Pulmonary artery endothelial cell (primary cell): ENCODE measurements at places on chromosomes 4 and X. TPM values are rescaled to one million over a fixed set of nuclear protein-coding genes. Genes with fewer than 3 reads are reported as not detected.

- DNase-seq: no peak
Measured at GRCh38 chr4:183798301-183799253, 106.5 kb upstream of the STOX2 start.

Gene HAND2
- total RNA-seq: 8.6 and 11.4 TPM in 2 replicates

Gene RAP2C
- 15.5 and 20.7 TPM in 2 replicates for total RNA-seq

Gene HS3ST1
- 2.5 and 5.3 TPM in 2 replicates for total RNA-seq

GRCh38 chr4:81490403-81491160 lies 18.9 kb upstream of the RASGEF1B start:
- DNase-seq: no peak

Gene CSAG1
- not detected in 2 replicates for total RNA-seq

- DNase-seq: no peak
Measured at GRCh38 chr4:132910229-132910748, 238.8 kb upstream of the PCDH10 start.

GRCh38 chr4:24519649-24520048 lies 64.7 kb downstream of the DHX15 start:
- peak; percentile 2 for DNase-seq

- no peak for DNase-seq
Measured at GRCh38 chr4:147325571-147325981, 155.3 kb upstream of the EDNRA start.

- no peak for DNase-seq
Measured at GRCh38 chr4:36997727-36998126, 246.8 kb upstream of the NWD2 start.

GRCh38 chr4:36285784-36286480 lies 4.5 kb downstream of the DTHD1 start:
- no peak for DNase-seq

DNA sequence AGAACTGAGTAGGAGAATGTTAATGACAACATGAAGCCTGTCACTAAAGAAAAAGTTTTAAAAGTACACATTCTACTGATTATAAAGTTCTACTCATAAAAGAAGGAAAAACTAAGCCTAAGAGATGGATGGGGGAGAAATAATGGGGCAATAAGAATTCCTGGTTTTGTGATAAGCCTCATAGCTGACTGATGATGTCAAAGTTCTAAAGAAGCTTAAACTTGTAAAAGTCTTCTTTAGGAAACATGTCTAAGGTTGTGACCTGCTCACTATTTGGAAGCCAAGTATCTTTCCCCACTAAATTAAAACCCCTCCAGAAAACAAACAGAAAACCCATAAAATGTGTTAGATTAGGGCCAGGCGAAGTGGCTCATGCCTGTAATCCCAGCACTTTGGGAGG lies 232.9 kb upstream of the GIMD1 start:
- DNase-seq: no peak

GRCh38 chr4:115562506-115562905 lies 449.1 kb upstream of the NDST4 start:
- DNase-seq: no peak

DNA sequence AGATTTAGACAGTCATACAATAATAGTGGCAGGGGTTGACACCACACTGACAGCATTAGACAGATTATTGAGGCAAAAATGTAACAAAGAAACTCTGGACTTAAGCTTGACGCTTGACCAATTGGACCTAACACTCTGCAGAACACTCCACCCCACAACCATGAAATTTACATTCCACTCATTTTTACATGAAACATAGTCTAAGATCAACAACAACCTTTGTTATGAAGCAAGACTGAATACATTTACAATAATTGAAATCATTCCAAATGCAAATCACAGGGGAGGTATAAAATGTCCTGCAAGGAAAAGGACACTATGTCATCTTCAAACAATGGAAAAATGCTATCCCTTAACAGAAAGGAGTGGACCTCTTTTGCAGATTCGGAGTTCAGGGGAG lies 4.9 kb upstream of the UGT2B10 start:
- no peak for DNase-seq

DNA sequence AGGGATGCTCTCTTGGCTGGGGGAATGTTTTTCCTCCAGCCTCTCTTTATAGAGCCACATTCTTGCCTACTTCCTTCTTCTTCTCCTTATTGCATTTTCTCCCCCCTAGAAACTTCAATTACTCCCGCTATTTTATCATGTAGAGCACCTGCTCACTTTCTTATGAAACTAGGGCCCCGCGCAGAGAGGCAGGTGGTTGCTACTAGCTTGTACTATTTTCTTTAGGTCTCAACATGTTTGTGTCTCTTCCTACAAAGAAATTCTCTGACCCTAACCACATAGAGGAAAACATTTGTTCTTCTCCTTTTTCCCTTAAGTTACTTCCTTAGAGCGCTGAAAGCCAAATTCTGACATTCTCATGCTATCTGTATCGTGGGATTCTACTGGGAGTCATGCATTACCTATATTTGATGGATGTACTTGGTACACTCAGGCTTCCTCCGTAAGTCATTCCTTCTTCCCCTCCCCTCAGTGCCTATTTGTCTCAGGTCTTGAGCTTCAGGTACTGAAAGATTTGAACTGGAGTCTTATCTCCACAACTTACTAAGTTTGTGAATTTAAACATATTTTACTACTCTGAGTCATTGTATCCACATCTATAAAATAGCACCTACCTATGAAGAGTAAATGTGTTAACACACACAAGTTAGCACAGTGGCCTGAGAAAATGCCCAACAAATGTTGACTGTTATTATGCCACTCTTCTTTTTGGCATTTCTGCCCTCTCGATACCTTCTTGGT lies 159.1 kb upstream of the LEF1 start:
- DNase-seq: no peak

DNA sequence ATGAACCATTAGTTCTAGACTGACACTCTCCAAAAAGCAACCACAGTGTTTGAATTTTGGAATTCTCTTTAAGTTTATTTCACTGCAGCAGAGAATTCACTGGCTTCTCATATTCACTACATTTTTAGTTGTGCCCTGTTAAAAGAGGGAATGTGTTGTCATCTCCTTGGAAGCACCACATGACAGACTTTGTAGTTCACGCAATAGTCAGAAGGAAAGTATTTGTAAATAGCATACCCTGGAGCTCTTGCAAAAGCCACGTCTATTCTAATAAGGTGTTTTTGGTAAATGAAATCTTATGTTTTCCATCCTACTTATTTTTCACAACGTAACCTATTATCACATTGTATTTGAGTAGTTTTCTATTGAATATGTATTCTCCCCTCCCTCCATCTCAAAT lies 25.8 kb downstream of the DOCK11 start:
- no peak for DNase-seq

GRCh38 chr4:144531841-144532240 lies 114.1 kb upstream of the HHIP start:
- no peak for DNase-seq

Gene GRIA2
- total RNA-seq: 0.07 TPM in 1 of 2 replicates, not detected in the other

DNA sequence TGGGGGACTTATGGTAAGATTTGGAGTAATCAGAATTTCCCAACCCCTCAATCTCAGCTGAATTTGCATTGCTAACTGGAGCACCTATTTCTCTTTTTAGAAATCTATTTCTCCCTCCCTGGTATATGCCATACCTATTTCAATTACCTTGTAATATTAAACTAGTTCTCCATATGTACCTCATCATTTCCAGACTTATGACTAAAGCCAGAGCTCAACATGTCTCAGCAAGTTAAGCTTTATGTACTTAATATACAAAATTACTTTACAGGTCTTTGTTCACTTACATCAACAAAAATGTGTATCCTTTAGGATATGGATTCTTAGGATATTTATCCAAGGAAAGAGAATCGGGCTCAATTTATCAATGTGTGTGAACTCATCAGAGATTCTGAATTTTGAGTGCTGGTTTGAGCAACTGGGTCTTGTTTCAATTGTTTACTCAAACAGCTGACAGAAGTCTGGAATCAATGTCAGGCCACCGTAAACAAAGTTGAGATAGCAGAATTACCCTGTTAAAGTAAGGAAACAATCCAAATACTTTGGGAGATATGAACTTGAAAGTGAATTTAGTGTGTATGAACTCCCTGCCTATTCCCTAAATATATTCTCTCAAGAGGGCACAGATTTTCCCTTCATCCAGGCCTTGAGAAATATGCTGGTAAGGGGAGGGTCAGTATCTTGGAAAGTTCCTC lies 199.6 kb downstream of the VEGFC start:
- no peak for DNase-seq

Gene PRDM8
- 0.14 and 0.33 TPM in 2 replicates for total RNA-seq

Gene C4orf54
- not detected in 2 replicates for total RNA-seq

DNA sequence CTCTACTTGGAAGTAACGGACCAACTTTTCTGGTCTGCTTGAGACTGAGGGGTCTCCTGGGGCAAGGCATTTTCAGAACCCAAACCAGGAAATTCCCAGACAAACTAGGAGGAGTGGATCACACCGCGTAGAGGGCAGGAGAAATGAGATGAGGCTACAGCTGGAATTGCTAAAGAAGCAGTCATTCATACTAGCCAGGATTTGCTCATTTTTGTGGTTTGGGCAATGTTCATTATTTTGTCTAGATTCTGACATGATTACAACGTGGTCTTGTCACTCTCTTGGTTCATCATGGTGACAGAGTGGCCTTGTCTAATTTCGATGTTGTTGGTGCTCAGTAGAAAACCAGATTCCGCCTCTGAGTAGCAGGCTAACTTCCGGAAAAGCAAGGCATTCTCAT lies 63.2 kb downstream of the BANK1 start:
- no peak for DNase-seq

Gene UGT2A1
- 0.53 and 1.1 TPM in 2 replicates for total RNA-seq

- DNase-seq: no peak
Measured at GRCh38 chr4:175499735-175500352, 312.2 kb downstream of the GPM6A start.

DNA sequence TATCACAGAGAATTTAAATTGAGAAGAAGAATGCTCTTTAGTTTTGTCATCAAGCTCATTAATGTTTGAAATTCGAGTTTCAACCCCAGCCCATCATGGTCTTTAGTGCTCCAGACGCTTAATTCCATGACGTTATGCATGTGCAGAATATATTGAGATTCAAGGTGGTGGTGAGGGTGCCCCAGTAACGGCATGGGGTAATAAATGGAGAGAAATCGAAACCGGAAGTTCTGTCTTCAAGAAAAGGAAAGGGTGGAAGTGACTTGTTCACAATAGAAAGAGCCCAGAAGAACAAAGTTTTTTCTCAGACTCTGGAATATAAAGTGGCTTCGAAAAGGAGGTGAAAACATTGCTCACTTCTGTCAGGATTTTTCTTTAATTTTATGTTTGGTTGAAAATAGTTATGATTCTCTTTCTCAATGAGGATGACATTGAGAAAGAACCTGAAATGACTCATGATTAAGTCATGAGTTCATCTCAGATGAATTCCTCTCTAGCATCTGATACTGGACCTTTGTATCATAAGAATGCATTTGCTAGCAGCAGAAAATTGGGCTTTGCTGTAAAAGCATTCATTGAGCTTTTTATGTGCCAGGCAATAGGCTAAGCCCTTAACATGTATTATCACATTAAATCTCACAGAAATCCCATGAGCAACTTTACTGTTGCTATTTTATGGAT lies 779 bp upstream of the DDX60L start:
- peak; percentile 27 for DNase-seq

DNA sequence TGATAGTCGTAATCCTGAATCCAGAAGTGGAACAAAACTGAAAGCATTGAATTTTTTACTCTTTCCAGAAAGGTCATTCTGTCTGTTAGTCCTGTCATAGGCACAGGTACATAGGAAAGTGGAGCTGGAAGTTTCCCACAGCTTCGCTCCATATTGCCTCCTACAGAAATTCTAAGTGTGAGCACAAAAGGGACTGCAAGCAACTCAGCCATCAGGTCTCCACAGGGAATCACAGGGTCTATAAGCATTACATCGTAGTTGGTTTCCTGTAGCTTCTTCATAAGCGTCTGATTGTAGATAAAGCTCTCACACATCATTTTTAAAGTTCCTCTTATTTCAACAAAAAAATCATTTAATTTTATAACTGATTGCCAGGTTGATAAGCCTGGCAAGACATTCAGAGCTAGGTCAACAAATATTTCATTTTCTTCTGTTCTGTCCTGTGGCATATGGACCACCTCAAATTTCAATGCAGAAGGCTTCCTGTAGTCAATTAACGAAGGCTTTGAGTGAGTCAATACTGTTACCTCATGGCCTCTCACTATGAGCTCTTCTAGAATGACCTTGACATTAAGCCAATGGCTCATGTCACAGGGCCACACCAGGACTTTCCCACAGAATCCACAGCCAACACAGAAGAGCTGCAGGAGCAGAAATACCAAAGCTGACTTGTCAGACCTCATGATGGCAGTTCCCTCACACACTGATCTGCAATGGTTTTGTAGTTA lies at the start of gene UGT2A3:
Gene UGT2A3, minus strand, starts transcription at position 727 of the 728 bp plus-strand sequence. Its CDS starts 44 bp downstream, at position 683.
- DNase-seq: no peak

DNA sequence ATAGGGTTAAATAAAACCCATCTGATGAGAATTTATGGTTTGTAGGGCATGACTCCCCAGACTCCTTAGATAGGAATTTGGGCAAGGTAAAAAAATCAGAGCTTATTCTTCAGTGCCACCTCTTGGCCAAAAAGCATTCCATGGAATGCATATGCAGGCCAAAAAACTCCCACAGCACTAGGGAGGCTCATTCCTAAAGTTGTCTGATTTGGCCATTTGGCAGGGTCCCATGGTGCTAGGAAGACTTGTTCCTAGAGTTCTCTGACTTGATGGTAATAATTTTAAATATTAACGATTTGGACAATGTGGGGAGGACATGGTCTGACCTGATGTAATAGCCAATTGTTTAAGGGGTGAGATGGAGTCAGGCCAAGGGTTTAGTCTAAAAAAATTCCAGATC lies 93.0 kb downstream of the SPIN4 start:
- DNase-seq: no peak

DNA sequence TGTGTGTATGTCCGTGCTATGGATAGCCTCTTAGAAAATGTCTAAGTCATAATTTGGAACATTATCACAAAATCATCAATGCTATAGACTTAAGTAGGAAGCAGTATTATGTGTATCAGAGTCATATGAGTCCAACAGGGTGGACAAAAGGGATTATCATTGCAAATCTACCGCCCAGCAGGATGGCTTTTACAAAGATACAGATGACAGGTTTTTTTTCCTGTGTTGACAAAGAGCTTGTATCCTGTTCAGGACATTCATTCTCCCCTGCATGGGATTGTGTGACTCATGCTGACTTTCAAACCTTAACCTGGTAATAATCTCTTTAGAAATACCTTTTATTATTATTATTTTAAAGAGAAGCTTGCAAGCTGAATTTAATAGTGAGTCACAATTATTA lies 310.3 kb upstream of the GNPDA2 start:
- DNase-seq: no peak

Gene SLC49A3
- total RNA-seq: 1.1 and 4.5 TPM in 2 replicates

- DNase-seq: no peak
Measured at GRCh38 chr4:4254199-4254598, 6.2 kb upstream of the TMEM128 start.

- peak; percentile 32 for DNase-seq
Measured at GRCh38 chrX:106894978-106895452, 8.1 kb downstream of the RIPPLY1 start.

- DNase-seq: no peak
Measured at GRCh38 chr4:2702361-2702760, 53.8 kb downstream of the TNIP2 start.

GRCh38 chr4:95290702-95291101 lies 258.1 kb downstream of the UNC5C start:
- no peak for DNase-seq
